ENCODE measurements at places on chromosomes 7 and 10.

DNA sequence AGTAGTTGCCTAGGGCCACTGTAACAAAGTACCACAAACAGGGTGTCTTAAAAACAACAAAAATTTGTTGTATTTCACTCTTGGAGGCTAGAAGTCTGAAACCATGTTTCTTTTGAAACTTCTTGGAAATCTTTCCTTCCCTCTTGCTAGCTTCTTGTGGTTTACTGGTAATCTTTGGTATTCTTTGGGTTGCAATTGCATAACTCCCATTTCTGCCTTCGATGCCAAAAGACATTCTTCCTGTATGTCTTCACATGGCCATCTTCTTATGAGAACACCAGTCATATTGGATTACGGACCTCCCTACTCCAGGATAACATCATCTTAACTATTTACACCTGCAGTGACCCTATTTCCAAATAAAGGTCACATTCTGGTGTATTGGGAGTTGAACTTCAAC, 357.4 kb downstream of the PPP1R3A start:
- no peak for DNase-seq

- DNase-seq, result no peak
Measured at GRCh38 chr10:130360826-130361311, 224.7 kb downstream of the GLRX3 start.

DNA sequence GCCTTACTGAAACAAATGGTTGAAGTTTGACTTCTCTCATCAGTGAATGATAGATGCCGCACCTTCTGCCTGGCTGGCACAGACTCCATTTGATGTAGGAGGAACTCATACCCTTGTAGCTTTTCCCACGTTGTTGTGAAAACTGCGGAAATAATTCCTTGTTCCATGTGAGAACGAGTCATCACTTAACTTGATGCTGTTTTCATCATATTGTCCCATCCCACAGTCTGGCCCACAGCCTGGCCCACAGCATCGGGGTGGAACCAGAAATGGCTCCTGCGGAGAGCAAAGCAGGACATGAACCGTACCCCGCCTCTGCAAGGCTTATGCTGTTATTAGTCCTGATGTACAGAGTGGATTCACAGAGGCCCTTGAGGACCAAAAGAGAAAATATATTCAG, 587.0 kb downstream of the SDK1 start:
- DNase-seq, result no peak

DNA sequence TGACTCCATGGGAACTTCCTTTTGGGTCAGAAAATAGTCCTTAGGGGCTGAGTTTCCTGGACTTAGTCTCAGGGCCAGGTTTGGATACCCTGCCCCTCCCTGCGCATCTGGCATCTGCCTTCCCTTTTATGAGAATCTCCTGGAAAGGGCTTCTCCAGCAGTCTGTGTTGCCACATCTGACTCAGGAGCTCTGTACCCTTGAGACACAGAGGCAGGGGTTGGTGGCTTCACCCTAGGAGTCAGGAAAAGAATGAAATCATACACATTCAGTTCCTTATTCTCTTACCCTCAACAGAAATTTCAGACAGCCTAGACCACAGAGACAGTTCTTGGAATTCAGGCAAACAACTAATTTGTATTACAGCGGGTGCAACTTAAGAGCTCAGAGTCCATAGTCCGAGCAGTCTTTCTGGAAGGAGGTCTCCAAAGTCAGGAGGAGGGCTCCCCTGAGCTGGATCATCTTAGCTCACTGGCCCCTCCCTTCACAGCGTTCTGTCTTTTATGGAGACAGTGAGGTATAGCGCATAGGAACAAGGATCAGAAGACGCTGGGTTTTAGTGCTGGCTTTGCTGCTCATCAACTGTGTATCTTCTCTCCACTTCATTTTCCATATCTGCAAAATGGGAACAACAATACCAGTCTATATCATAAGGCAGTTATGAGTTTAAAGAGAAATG, 3.0 kb upstream of the PLAU start:
- DNase-seq, result no peak

GRCh38 chr7:37815671-37816371, 32.6 kb upstream of the NME8 start:
- no peak for DNase-seq
